ENCODE measurements at places on chromosomes 6 and 20.

DNA sequence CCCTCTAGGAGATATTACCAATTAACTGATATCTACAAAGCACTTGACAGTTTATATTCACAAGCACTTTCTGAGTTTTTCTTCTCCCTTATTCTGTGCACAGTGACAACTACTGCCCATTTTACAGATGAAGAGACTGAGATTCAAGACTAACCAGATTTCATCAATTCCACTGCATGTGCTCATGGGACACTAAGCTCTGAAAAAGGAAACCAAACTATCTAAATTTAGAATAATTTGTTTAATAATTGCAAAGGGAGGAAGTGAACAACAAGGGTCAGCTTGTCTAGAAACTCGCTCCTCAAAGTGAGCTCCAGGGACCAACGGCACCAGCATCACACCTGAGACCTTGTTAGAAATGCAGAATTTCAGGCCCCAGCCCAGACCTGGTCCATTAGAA is 50.8 kb upstream of the MYLIP start:
- DNase-seq = no peak

- DNase-seq = no peak
Measured at GRCh38 chr20:2465100-2465499, 5.5 kb downstream of the SNRPB start.

GRCh38 chr20:19995220-19995863 is 21.8 kb upstream of the NAA20 start:
- no peak for DNase-seq

GRCh38 chr6:20028562-20028961 is 183.7 kb downstream of the MBOAT1 start:
- DNase-seq = no peak

DNA sequence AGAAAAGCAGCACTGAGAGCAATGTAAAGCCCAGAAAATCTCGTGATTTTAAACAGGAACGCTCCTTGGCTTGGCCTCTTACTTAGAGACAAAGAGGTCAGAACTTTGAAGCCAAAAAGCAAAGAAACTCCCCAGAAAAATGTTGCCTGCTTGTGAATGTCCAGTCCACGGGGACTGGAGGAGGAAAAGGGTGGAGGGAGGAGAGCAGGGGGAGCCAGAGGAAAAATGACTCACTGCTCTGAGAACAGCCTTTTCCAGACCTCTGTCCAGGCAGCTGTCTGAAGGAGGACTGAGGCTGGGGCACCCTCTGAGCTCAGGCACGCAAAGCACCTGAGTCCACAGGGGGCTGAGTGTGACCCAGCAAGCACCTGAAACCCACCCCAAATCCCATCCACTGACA is 64.7 kb downstream of the TRAM2 start:
- no peak for DNase-seq

- DNase-seq = no peak
Measured at GRCh38 chr20:19620446-19620845, 137.6 kb upstream of the RIN2 start.

DNA sequence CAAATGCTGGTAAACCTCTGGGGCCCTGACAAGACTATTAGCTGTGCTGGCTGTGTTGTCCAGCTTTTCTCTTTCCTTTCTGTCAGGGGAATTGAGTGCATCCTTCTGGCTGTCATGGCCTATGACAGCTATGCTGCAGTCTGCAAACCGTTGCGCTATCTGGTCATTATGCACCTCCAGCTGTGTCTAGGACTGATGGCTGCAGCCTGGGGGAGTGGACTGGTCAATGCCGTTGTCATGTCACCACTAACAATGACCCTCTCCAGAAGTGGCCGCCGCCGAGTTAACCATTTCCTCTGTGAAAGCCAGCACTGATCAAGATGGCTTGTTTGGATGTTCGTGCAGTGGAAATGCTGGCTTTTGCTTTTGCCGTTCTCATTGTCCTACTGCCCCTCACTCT is 20.3 kb downstream of the OR2B6 start:
- no peak for DNase-seq

DNA sequence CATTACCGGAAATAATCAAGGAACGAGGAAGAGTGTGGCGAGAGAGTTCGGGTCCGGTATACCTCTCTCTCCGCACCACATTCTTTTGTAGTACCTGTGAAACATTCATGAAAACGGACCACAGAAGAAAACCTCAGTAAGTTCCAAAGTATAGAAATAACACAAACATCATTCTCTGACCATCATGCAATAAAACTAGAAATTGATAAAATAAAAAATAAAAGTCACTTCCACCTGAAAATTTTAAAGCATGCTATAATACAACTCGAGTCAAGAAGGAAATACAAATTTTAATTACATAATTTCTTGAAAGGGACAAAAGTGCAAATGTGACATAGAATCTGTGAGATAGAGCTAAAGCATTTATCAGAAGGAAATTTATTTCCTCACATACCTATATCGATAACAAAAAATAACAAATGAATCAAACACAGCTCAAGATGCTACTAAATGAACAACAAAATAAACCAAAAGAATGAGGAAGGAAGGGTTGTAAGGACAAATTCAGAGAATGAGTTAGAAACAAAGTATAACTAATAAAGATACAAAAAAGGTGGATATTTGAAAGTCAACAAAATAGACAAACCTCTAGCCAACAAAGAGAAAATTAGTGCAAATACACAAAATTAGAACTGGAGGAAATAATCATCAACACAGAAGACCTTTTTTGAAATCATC is 84.2 kb downstream of the TRIM27 start:
- no peak for DNase-seq

GRCh38 chr20:52279706-52280105 is 88.1 kb upstream of the ZFP64 start:
- DNase-seq = no peak

DNA sequence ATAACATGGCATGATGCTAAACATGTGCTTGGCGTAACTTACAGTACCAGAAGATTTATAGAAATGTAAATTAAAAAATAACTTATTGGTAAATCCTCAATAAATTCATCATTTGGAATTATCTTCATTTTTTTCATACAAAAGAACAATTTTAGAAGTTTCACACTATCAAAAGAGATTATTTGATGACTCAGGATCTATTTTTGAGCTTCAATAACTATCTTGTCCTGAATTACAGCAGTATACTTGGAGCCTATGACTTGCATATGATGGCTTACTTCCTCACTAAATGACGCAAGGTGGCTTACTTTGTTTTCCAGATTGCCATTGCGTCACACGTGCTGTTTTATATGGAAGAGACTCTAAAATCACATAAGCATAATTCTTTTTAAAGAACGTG is 49.2 kb downstream of the KHDRBS2 start:
- DNase-seq = no peak
